A673 (cell line): ENCODE measurements at places on chromosomes 12 and 14. TPM values are rescaled to one million over a fixed set of nuclear protein-coding genes. Genes with fewer than 3 reads are reported as not detected.

DNA sequence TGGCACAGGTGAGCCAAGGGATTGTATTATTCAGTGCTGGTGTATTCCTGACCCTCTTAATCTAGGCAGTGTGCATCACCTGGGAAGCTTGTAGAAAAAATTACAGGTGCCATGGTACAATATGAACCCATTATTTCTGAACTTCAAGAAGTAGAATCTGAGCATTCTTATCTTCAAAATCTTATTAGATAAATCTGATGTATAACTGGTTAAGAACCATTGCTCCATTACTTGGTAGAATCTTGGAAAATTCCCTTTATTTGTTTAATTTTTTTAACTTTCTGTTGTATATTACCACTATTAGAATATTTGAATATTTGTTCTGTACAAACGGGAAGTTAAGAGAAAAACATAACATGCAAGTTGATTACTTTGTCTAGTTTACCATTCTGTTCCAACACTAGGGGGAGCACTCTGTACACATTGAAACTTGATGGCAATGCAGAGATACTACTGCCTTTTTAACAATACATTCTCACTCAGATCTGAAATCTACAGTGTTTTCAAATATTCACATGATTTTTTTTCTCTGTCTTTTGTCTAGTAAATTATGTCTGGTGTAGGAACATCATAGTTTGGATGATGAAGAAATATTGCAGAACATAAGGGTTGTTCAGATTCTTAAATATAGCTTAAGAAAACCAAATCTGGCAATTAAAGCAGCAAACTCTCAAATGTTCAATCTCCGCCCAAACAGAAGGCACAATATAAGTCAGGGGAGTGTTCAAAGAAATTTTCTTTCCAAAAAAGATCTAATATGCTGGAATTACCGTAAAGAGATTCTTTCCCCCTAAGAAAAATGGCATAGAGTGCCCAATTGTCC lies 196.6 kb downstream of the PCNX1 start:
- DNase-seq, result peak; percentile 72

GRCh38 chr14:104680806-104681688 lies 8.4 kb upstream of the INF2 start:
- DNase-seq, result peak; percentile 64

Gene ZBTB39
- 17.4 and 18.2 TPM in 2 replicates for total RNA-seq

DNA sequence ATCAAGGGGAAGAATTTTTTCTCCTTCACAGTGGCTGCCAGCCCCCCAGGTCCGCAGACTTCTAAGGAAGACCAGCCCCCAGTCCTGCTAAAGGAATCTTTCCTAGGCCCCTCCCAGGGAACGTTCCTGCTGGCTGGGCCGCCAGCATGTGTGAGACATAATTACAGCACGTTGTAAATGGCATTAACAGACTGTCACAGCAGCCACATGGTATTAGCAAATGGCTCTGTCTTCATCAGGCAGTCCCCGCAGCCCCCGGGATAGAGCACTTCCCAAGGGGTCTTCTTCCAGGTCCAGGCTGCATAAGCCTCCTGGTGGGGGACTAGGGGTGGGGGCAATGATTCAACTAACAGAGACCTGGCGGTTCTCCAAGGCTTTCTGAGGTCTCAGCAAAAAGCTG lies 34.9 kb upstream of the FAM222A start:
- peak; percentile 19 for DNase-seq

DNA sequence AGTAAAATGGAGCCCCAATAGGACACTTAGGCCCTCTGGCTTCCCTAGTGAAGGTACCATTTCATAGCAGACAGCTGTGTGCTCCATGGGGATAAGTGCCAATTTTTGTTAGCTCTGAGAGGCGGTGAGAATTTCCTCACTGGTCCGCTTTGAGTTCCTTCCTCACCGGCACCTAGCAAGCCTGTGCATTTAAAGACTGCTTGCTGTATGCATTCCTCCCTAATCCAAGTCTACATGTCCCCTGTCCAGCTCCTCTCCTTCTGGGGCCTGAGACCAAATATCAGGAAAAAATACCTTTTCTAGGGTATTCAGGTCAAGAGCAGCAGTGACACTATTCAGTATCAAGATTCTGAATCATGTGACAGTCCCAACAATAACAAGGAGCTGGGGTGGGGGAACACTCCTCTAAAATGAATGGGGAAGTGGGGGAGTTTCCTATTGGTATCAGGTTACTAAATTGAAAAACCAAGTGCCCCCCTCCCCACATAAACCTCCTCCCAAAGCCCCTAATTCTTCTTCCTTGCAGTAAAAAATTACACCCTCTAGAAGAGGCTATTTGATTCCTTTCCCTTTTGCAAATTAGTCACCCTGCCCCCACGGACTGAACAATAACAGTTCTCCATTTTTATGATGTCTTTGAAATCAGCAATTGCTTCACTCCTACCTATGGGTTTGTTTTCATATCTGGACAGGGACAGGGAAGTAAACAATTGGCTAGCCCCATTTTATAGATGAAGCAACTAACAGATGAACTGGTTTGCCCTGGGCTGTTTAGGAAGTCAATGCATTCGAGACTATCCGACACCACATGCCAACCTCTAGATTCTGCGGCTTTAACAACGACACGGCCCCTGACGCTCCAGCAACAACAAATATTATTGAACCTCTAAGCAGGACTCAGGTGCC lies 28.9 kb downstream of the BCL11B start:
- DNase-seq, result no peak

DNA sequence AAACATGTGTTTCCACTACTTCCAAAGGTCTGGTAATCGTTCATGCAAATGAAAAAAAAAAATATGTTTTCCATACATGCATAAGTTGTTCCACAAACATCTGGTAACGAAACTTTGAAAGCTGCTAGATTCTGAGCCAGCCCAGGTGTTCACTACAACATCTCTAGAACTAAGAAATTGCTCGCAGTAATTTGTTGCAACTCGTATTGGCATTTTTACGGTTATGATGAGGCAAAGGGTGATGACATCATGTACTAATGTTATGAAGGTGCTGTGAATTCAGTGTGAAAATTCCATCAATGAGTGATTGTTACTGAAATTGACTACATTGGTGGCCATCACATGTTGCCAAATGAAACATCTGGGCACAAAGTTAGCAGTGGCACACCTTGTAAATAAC lies 31.9 kb upstream of the CCDC91 start:
- no peak for DNase-seq
